ENCODE measurements at places on chromosomes 16 and 17.
A peak's percentile ranks its signal among the peaks of the same experiment; 100 is the strongest.

- H3K27ac ChIP-seq: no peak overlapping the region
- H3K4me3 ChIP-seq: no peak overlapping the region
- DNase-seq: no peak
- no peaks in the 10 kb centered on the region for H3K27me3 ChIP-seq
Measured at GRCh38 chr17:43530288-43531081, 15.7 kb downstream of the ETV4 start.

DNA sequence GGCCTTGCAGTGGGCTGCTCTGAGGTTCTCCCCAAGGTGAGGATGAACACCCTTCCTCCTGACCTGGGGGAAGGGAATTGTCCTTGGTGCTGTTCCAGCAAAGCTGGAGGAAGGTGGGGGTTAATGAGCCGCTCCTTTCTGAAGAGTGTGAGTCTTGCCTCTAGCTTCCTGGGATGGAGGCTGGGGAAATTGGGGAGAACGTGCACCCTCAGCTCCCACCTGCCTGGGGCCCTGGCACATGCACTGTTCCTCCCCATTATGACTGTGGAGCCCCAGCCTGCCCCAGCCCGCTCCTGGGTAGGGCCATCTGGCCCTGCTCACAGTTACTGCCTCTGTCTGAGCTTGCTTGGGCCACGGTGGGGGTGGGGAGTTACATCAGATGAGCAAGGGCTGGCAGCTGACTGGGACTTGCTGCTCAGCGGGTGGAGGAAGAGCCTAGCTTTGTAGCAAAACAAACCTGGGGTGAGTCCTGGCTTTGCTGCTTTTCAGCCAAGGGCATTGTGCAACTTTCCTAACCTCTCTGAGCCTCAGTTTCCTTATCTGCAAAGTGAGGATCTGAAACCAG is 11.1 kb downstream of the TNS4 start:
- peak overlapping the region; percentile 78 for H3K27ac ChIP-seq
- peak overlapping the region; percentile 22 for H3K4me3 ChIP-seq
- DNase-seq: peak; percentile 34

GRCh38 chr16:30738984-30739951 is 9.0 kb upstream of the PHKG2 start:
- H3K27me3 ChIP-seq: no peaks in the 10 kb centered on the region
- no peaks in the 10 kb centered on the region for H3K4me1 ChIP-seq
- no peak overlapping the region for H3K27ac ChIP-seq
- DNase-seq: no peak
- peaks cover 59% of the 10 kb centered on the region for H3K36me3 ChIP-seq

DNA sequence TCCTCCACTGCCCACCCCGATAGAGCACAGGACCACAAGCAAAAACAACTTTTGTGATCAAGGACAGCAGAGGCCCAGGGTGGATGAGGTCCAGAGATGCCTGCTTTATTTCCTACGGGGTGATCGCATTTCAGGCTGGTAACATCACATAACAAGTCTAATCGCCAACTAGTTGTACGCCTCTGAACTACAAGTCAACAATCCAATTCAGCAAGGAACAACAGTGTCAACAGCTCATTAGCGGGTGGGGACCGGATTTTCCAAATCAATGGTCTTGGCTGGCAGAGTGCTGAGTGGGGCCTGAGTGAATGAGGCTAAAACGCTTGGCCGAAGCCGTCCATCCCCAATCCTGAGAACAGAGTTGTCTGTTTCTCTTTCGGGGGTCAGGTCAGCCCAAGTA is 17.1 kb downstream of the MRM3 start:
- no peaks in the 10 kb centered on the region for H3K27me3 ChIP-seq
- H3K4me3 ChIP-seq: no peak overlapping the region
- DNase-seq: no peak
- H3K27ac ChIP-seq: no peak overlapping the region

- no peak overlapping the region for H3K27ac ChIP-seq
- H3K27me3 ChIP-seq: no peaks in the 10 kb centered on the region
- peaks cover 38% of the 10 kb centered on the region for H3K36me3 ChIP-seq
- H3K4me1 ChIP-seq: no peaks in the 10 kb centered on the region
- no peak for DNase-seq
- no peak overlapping the region for H3K4me3 ChIP-seq
Measured at GRCh38 chr16:18827890-18828289, 26.5 kb upstream of the ARL6IP1 start.

DNA sequence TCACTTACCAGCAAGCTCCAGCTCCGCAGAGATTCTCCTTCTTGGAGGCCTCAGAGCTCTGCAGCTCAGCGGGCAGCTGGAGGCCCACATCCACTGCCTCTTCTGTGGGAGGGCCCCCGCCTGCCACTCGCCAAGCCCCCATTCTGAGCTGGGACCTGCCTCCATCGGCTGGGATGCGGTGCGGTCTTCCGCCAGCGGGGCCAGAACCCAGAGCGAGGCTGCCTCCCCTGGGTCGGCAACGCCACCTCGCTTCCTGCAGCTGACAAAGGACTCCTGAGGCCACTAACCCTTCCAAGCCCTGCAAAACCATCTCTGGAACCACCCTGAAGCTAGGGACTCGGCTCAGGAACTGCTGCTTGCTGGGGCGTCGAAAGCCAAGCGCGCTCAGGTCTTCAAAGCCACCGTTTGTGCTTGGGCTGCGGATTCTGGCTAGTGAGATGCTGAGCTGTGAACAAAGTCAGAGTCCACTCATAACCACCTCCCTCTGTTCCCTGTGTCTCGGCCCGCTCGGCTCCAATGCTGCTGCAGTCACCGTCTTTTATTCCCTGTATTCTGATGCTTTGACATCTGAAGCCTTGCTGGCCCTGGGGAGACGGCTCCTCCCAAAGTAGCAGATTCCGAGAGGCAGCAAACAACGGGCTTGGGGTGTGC is 174.3 kb downstream of the ENGASE start:
- H3K4me3 ChIP-seq: no peak overlapping the region
- no peak for DNase-seq
- peaks cover 4% of the 10 kb centered on the region for H3K27me3 ChIP-seq
- no peaks in the 10 kb centered on the region for H3K36me3 ChIP-seq
- no peak overlapping the region for H3K27ac ChIP-seq

GRCh38 chr17:20920095-20920814 is 122.6 kb downstream of the USP22 start:
- peaks cover 36% of the 10 kb centered on the region for H3K27me3 ChIP-seq
- no peak for DNase-seq
- peaks cover 10% of the 10 kb centered on the region for H3K4me1 ChIP-seq
- H3K27ac ChIP-seq: no peak overlapping the region
- H3K36me3 ChIP-seq: peaks cover 5% of the 10 kb centered on the region

All from activated CD8-positive, alpha-beta T cell treated with anti-CD3 and anti-CD28 coated beads, Interleukin-2, amount 10 ng/mL, durations not matched to agents 7 days and 5 days (primary cell).